Osteoblast (primary cell): ENCODE measurements at places on chromosomes 7 and 10. TPM values are rescaled to one million over a fixed set of nuclear protein-coding genes. Genes with fewer than 3 reads are reported as not detected.

GRCh38 chr7:36633377-36633776, 90.9 kb downstream of the AOAH start:
- no peak for DNase-seq

DNA sequence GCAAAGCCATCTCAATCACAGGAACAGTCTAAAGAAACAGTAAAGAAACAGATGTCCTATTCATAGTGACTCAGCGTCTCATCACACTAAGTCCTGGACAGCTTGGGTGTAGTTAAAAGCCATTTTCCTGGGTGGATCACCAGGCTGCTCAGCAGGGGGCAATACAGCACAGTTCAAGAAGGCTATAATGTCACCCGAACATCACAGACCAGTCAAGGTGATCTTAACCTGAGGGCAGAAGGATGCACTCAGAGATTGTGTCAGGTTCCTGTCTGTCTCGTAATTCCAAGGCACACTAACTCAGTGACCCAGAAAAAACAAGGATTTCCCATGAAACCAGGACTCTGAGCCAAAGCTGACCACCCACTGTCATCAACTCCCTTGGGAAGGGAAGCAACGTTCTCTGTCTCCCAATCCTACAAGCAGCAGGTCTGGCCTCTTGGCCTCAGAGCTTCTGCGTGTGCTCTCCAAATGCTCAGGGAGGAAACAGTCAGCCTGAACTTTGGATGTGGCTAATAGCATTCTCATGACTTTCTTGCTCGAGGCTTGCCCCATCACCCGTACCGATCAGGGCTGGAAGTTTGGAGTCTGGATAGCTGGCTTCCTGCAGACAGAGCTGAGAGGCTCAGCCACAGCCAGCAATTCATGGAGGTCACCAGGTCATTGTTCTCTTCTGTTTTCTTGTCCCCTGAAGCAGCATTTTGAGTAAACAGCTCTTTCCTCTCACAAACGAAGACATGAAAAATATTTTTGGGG, 90.4 kb upstream of the FAM171A1 start:
- peak; percentile 73 for DNase-seq

DNA sequence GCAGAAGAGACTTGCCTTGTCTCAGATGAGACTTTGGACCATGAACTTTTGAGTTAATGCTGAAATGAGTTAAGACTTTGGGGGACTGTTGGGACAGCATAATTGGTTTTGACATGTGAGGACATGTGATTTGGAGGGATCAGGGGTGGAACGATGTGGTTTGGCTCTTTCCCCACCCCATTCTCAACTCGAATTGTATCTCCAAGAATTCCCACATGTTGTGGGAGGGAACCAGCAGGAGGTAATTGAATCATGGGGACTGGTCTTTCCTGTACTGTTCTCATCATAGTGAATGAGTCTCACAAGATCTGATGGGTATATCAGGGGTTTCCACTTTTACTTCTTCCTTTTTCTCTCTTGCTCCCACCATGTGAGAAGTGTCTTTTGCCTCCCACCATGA, 229.7 kb upstream of the KCND2 start:
- no peak for DNase-seq

- no peak for DNase-seq
Observed at GRCh38 chr10:33828592-33828991, 494.1 kb upstream of the NRP1 start.

- DNase-seq = no peak
Observed at GRCh38 chr10:80203835-80204676, 1.3 kb downstream of the ANXA11 start.

DNA sequence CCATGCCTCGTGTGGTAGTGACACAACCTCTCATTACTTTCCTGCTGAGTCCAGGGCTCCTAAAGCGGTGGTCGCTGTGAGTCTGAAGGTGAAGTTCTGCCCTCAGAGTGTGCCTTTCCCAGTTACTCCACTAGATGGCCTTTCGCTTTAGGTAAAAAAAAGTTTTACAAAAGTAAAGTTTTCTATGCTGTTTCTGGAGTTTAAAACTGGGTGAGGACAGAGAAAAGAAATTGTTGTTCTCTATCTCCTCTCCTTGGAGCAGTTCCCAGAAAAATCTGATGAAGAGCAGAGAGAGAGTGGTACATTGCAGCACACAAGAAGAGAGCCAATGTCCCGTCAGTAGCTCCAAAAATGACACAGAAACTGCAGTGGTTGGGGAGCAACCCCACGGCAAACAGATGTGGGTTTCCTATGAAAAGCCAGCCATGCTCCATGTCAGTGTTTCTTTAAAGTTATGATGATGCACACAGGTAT, 257.1 kb downstream of the GLI3 start:
- DNase-seq = no peak

DNA sequence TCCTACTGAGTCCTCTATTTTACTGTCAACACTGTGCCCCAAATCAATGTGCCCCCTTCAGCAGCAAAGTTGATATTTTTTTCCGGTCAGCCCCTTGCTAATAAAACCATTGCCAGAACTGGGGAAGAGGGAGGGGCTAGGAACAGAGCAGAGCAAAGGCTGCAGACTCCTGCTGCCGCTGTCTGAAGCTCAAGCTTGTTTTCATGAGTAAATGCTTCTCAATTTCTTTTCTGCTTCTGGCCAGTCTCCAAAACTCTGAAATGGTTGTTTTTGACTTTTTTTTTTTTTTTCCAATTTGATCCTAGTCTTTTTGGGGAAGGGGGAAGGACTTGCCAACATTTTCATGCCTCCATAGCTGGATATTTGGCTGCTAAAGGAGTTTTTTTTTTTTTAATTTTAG, 26.7 kb upstream of the PROSER2 start:
- DNase-seq = peak; percentile 85

DNA sequence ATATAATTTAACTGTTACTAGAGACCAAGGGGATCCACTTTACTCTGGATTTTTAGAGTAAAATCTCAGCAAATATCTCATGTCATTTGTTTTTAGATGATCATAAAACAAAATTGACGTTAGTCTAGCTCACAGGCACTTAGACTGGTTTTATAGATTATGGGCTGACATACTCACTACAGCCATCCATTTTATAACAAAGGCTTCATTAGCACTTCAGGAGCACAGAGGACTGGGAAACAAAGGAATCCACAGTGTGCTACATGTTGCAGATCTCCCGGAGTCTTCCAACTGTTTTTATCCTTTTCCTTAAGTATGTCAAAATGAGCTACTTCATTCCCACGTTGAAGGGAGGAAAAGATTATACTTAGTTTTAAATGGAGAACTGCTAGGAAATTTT, 15.9 kb upstream of the SCRN1 start:
- DNase-seq = no peak

DNA sequence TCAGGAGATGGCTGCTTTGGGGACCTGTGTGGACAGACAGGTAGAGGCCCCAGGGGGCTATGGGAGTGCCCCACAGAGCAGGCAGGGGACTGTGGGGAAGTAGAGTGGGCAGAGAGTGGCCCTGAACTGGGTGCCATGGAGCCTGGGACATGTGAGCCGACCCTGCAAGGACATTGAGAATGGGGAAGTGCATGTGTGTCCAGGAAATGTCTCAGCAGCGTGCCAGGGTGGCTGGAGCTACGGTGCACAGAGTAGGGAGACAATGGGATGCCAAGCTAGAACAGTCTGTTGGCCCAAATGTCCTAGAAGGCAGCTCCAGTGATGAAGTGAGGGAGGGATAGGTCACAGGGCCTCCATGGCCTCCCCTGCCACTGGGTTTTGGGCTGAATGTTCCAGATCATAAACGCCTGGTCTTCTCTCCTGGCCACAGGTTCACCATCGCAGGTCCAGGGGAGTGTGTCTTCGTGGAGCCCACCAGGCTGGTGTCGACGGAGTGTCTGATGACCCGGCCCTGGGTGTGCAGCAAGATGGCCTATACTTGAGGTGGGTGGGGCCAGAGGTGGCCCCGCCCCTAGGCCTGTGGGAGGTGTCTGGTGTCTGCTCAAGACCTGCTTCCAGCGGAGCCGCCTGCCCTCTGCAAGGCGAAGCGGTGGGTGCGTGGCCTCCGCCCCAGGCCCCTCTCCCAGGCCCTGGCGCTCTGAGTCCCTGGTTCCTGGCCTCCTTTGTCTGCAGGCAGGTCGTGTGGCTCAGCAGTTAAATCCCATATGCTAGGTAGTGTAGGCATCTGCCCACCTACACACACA, 20.5 kb downstream of the CLEC2L start:
- DNase-seq = peak; percentile 44

DNA sequence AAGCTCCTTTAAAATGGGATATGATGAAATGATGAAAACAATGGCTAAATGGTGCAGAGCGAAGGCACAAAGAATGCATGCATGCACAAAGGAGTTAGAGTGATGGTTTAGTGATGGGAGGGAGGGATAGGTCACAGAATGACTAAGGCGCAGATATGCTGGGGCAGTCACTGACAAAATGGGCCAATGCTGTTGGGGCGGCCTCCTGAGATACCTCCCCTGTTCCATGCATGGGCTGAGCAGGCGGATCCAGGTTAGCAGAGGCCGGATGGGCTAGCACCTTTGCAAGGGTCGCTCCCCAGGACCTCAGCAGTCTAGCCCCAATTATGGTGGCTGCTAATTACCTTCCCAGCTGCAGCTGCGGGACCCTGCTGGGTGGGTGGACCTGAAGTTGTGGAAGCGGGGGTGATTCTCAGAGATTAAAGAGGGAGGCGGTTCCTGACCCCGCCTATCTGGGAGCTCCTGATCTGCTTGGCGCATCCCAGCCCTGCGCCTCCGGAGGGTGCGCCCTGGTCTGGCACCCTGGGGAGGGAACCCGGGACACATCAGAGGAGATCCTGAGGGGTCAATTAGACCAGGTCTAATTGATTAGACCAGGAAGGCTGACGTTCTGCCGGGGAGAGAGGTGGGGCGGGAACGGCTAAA, 175.0 kb downstream of the CYP26A1 start:
- no peak for DNase-seq

GRCh38 chr7:99824091-99824490, 3.7 kb upstream of the CYP3A43 start:
- no peak for DNase-seq

DNA sequence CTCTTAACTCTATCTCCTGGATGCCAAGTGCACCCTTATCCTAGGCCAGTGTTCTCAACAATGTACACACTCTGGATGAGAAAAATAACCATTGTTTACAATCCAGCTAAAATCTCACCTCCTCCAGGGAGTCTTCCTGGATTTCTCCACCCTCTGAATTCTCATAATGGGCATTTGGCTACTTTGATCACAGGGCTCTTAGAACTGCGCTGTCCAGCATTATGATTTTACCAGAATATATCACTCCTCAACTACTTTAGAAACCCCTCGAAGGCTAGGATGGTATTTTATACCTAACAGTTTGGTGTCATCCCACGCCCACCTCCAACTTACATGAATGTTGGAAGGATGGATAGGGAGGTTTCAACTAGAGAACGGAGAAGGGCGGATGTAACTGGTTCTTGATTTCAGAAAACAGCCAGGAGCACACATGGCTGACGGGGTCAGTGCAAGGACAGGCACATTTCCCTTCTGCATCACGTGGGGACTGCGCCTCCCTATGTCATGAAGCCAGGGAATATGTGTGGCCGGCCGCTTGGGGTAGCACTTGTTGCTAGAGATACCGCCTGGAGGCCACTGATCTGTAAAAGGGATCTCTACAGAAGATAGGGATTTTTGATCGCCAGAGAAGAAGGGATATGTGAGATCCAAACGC, 1.2 kb upstream of the ATP6V0E2 start:
- DNase-seq = peak; percentile 98

DNA sequence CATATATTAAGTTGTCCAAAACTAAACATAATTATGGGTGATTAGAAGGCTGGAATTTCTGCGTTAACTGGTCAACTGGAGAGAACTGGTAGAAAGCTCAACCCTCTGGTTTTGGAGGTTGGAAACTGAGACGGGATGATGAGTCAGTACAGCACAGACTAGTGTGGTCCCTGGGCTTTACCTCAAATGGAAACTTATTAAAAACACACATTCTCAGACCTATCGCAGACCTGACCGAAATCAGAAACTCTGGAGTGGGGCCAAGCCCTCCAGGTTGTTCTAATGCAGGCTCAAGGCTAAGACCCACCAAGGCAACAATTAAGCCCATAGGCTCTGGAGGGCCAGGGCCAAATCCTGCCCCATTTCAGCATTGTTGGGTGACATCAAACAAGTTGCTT, 136.9 kb downstream of the KCNMA1 start:
- no peak for DNase-seq

DNA sequence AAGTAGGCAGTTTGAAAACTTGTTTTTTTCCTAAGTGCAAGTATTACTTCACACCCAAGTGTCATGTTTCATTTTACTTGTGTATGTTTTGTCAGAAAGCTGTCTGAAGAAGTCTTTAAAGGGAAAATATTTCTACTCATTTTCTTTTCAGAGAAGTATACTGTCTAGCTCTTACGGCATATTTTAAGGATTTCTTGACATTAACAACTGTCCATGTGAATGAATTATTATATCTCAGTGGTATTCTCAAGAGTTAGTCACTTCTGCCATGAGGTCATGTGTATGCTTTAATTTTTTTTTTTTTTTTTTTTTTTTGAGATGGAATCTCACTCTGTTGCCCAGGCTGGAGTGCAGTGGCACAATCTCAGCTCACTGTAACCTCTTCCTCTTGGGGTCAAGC, 229.5 kb downstream of the BICC1 start:
- DNase-seq = peak; percentile 26

GRCh38 chr10:123792248-123792978, 99.2 kb downstream of the CPXM2 start:
- DNase-seq = no peak

- no peak for DNase-seq
Observed at GRCh38 chr7:15305002-15305600, 256.7 kb downstream of the AGMO start.

- no peak for DNase-seq
Observed at GRCh38 chr7:38257350-38257677, 16.1 kb downstream of the TARP start.

DNA sequence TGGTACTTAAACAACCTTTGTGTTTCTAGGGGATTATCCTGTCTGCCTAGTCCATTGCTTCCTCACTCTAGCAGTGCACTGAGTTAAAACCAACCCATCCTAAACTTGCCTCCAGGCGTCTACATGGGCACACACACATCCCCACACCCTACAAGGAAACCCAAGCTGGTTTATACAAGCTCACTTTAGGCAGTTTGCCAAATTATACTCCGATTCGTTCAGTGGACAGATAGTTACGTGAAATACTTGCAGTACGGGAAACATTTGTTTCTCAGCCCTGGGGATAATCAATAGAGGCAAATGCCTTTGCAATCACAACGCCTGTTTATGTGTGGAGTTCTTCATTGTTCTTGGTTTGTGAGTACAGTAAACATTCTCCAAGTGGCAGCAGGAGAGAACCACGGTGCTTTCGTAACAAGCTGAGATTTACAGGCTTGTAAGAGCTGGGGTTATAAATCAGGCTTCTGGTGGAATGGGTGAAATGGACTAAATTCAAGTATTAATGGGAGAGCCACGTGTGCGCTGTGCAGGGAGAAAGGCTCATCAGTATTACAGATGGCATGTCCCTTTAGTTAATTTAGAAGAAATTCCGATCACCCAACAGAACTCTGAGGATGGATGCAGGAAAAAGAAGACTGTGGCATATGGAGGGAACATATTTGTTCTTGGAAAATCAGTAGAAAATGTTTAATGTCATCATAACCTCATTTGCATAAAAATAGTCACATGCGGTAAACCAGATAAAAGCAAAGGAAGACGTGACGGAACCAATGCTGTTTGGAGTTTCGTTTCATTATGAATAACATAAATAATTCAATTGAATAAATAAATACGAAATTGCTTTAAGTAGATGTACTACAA, 217.1 kb downstream of the GALNT17 start:
- no peak for DNase-seq

- no peak for DNase-seq
Observed at GRCh38 chr7:112383671-112384417, 66.4 kb upstream of the IFRD1 start.

- peak; percentile 54 for DNase-seq
Observed at GRCh38 chr10:88186335-88186734, 322.9 kb downstream of the PTEN start.

Gene SDHAF3
- total RNA-seq = 6.5 and 9.1 TPM in 2 replicates

Gene VAX1
- total RNA-seq = not detected in 2 replicates

Gene PDK4
- 0.36 and 0.59 TPM in 2 replicates for total RNA-seq

Gene CXCL12
- total RNA-seq = 288 and 358 TPM in 2 replicates

Gene CNNM1
- total RNA-seq = 0.29 and 0.36 TPM in 2 replicates
